GM23338 (cell line): ENCODE measurements at places on chromosomes 5 and 9.
A peak's percentile ranks its signal among the peaks of the same experiment; 100 is the strongest.

- peak; percentile 45 for DNase-seq
Observed at GRCh38 chr5:80686757-80687156, 32.0 kb upstream of the DHFR start.

DNA sequence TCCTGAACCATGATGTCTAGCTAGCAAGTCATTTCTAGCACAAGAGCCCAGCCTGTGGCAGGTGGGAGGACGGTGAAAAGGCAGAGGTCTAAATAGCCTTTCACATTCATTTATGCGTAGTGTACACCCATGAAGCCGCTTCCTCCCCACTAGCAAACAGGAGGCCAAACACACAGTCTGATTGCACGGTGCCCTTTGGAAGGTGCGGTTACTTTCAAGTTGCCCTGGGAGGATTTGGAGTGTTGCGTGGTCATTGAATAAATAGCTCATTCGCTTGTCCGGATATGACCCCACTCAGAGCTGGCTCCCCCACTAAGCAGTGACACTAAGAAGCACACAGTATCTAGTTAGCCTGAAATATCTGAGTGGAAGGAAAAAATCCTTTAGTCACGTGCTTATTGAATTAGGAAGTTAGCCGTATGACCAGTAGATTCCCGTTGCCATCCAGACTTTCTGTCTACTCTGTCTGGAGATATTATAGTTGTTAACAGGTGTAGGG, 664 bp upstream of the ARSB start:
- DNase-seq = no peak

- no peak for DNase-seq
Observed at GRCh38 chr5:56825222-56825824, 10.0 kb downstream of the MAP3K1 start.

DNA sequence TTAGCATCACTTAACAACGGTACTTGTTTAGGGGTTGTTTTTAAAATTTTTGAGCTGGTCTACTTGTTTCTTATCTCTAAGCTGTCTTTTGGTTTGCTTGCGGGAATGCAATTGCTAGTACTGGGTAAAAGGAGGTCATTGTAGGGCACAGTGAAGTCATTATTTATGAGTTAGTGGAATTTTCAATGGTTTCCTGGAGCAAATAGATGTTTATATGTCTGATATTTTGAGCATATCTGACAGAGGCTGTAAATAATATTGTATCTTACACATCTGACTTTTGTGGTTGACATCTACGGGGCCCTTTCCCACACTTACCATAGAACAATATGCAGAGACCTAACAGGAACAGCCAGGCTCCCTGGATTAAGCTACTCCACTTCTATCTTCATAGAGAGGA, 90.4 kb upstream of the IL6ST start:
- no peak for DNase-seq

- DNase-seq = no peak
Observed at GRCh38 chr9:137504432-137504777, 45.3 kb upstream of the NSMF start.

GRCh38 chr9:117545846-117546245, 131.0 kb upstream of the ASTN2 start:
- peak; percentile 23 for DNase-seq

DNA sequence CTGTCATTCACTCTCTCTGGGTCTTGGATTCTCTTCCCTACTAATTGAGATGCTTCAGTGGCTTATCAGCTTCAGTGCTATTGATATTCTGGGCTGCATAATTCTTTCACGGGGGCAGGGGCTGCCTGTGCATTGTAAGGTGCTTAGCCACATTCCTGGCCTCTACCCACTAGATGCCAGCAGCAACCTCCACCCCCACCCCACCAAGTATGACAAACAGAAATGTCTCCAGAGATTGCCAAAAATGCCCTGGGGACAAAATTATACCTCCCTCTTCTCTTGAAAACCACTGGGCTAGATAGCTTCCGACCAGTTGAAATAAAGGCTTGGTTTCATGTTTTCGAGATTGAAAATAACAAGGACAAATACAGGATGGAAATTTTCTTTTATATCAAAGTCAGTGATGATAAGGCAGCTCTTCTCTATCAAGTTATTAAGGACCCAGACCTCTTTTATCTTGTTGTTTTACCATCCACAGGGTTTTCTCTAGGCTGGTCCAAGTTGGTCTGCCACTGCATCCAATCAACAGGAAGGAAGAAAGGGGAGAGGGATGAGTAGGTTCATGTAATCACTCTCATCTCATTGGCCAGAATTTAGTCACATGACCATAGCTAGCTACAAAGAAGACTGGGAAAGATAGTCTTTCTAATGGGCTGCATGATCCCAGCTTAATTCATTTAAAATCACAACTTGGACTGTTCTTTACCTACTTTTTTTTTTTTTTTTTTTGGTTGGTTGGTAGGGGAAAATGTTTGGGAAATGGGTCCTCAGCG, 92.1 kb upstream of the RANBP3L start:
- DNase-seq = no peak

DNA sequence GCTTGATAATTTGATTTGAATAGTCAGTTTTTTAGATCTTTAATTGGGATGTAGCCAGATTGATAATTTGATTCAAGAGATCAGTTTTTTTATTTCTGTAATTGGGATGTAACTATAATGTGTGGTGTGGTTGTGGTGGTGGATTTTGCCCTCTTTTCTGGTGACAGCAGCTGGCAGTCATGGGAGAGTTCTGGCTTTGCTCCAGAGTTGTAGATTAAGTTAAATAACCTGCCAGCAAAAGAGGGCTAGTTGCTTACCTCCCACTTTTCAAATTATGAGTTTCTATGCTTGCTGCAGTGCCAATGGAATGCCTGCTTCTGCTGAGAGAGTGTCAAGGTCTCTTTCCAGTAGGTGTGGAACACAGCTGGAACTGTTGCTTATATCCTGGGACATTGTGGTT, 315.1 kb downstream of the CCDC171 start:
- DNase-seq = no peak

DNA sequence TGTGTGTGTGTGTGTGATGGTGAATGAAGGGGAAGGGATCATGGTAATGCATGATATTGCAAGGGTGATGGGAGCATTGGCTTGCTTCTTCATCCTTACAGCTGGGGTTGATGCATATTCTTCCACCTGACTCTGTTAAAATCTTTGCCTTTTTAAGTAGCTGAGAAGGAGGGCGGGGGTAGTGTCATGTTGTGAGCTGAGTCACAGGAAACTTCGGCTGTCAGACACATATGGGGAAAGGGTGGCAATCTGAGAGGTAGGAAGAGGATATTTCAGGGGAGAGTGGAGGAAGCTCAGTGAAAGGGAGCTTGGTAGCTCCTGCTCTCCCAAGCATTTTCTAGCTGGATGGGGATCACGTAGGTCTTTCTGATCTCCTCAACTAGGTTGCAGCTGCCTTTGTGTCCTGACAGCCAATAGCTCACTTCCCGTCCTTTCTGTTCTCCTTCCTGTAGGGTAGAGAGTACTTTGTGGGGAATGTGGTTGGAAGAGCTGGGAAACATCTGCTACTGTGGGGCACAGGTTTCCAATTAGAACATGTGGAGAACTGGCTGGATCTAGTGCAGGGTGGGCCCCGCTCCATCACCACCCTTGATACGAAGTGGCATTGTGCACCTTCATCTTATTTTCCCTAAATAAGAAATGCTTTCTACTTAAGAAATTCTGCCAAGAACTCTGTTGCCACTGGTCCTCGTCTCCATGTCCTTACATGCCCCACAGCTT, 18.1 kb upstream of the CLK4 start:
- DNase-seq = no peak

GRCh38 chr5:33711094-33711679, 180.6 kb downstream of the ADAMTS12 start:
- no peak for DNase-seq

- peak; percentile 57 for DNase-seq
Observed at GRCh38 chr5:112417931-112418658, 982 bp downstream of the EPB41L4A start.

- peak; percentile 41 for DNase-seq
Observed at GRCh38 chr9:137130176-137130755, 8.7 kb upstream of the GRIN1 start.

GRCh38 chr5:121525706-121526105, 326.0 kb upstream of the FTMT start:
- no peak for DNase-seq

DNA sequence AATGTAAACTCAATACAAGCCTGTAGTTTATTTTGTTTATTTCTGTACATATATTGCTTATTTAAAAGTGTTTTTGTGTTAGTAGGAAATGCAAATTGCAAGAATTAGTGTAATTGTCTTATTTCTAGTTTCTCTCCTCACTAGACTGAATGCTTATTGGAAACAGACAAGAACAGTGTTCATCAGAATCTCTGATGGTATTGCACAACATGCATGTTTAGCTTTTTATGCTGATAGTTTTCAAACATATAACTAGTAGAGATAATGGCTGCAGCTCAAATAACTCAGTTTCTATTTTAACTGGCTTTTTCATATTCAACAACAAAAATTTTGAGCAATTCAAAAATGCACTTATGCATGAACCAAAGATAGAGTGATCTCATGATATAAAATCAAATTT, 68.8 kb upstream of the HTR4 start:
- DNase-seq = no peak

GRCh38 chr9:26326563-26326962, 566.0 kb downstream of the CAAP1 start:
- peak; percentile 78 for DNase-seq

DNA sequence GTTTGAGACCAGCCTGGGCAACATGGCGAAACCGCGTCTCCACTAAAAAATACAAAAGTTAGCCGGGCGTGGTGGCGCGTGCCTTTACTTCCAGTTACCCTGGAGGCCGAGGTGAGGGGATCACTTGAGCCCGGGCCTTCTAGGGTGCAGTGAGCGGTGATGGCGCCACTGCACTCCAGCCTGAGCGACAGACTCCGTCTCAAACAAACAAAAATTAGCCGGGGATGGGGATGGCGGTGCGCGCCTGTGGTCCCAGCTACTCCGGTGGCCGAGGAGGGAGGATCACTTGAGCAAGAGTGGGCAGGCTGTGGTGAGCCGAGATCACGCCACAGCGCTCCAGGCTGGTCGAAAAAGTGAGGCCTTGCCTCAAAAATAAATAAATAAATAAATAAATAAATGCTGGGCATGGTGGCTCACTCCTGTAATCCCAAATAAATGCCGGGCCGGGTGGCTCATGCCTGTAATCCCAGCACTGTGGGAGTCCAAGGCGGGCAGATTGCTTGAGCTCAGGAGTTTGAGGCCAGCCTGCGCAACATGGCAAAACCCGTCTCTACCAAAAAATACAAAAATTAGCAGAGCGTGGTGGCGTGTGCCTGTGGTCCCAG, 16.0 kb upstream of the NSD1 start:
- no peak for DNase-seq

DNA sequence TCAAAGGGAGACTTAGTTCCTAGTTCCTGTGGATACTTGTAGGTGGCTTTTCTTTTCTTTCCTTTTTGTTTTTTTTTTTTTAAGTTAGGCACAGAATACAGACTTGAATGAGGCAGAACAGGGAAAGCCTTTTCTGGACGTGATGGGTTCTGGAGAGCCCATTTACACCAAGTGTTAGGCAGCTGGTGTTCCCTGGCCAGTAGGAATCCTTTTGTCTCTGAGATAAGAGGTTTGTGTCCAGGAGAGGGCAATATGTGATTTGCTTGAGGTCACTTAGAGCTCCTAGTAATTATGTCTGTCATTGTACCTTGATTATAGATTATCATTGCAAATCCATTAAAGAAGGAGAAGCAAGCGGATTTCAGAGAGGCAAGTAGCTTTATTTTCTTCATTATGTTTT, 9.1 kb downstream of the MEGF10 start:
- DNase-seq = peak; percentile 38

DNA sequence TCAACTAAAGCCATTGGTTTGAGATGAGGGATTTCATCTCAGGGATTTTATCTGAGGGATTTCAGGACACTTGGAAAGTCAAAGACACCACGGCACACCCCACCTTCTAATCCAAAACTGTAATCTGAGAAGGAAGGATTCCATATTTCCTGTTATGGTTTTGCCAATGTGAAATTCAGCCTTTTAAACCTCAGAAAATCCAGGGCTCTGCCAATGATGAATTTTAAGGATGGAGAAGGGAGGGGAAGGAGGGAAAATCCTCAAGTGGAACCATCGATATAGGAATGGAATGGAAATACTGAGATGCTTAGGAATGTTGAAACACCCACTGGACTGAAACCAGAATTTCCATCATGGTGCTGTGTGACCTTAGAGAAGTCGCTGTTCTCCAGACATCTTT, 5.3 kb downstream of the C1QTNF3 start:
- no peak for DNase-seq

- no peak for DNase-seq
Observed at GRCh38 chr9:132961002-132961401, 16.6 kb upstream of the TSC1 start.

DNA sequence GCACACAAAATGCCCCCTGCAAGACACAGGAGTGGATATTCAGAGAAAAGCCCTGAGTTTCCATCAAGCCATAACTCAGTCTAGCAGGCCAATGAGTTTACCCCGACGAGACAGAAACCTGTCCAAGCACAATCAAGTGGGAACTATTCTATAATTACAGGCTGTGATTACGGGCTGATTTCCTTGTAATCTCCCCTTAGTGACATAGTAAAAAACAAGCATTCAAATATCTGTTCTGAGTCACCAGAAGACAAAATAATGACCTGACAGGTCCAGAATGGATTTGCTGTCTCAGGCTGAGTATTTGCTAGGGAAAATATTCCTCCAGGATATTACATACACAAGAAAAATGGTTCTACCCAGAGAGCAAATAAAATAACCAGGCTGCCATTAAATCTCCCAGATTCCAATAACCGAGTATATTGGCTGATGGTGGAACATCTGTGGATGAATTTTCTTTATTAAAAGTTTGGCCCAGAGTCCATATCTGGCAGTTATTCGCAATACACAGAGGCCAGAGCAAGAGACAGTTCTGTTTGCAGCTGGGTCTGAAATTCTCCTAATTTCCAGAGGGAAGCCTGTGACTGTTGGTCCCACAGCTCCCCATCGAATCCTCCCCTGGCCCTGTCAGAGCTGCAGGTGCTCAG, 35.8 kb downstream of the OLFM1 start:
- DNase-seq = no peak

DNA sequence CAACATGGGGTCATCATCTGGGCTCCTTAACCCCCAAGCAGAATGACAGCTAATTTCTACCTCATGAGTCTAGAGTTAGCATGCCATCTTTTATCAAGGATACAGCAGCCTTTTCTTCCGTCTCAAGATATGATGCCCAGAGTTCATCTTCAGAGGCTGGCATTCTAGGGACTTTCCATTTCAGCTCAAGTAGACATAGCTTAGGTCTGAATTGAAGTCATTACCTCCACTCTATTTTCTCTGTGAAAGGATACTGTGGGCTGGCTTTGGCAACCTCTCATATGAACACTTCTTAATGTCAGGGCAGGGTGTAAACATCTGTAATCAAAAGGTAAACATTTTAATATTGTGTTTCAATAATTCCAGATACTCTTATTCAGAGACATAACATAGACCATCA, 535.7 kb downstream of the MAT2B start:
- no peak for DNase-seq

DNA sequence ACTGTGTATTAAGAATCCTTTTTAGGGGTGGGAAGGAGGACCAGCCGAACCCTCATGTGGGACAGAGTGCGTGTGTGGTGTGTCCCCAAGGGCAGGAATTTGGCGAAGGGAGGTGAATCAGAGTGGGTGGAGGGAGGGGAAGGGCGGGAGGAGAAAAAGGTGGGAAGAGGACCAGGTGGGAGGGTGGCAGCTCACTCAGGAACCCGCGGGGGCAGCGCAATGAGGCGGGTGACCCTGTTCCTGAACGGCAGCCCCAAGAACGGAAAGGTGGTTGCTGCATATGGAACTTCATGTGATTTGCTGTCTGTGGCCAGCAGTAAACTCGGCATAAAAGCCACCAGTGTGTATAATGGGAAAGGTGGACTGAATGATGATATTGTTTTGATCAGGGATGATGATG, 8.8 kb upstream of the POLR1E start:
- no peak for DNase-seq
